ENCODE measurements at places on chromosomes 12 and 14.

- peak; percentile 90 for DNase-seq
Observed at GRCh38 chr12:12474931-12475795, 87.5 kb downstream of the DUSP16 start.

DNA sequence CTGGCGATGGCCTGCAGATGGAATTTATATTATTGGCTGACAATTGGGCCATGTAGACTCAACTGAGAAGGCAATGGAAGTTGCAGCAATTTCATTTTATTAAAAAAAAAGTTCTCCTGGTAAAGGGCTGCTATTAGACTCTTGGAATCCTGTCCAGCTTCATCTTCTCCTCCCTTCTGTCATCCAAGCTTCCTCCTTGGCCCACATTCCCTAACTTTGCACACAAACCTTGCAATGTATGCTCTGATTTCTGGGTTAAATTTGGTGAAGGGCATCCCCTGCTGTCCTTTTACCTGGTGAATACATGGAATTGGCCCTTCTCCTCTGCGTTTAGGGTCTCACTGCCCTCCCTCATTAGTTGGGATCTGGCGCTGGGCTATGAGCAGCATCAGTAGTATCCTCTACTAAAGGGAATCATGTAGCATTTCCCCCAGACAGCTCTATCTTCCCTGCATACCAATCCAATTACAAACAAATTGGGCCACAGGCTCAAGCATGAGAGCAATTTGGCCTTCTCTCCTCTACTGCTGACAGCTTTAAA, 336.9 kb downstream of the BMP4 start:
- no peak for DNase-seq

GRCh38 chr12:120158351-120158750, 36.2 kb downstream of the GCN1 start:
- DNase-seq, result no peak

DNA sequence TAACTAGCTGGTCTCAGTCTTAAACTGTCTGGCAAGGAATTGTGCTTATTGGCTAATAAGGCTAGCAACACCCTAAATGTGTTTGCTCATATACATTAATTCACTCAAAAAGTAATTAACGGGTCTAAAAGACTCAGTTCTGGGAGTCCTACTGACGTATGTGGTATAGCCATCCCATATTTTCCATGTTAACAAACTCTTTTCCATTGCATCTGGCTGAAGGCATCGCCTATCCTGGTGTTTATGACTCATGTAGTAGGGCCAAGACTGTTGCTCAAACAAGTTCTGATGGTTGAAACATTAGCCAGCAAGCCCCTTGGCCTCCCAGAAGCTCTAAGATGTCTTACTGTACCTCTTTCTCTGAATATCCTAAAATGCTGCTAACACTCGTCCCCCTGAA, 98.5 kb downstream of the PHLDA1 start:
- DNase-seq, result no peak

GRCh38 chr14:37037636-37038387, 134.6 kb downstream of the SLC25A21 start:
- no peak for DNase-seq

DNA sequence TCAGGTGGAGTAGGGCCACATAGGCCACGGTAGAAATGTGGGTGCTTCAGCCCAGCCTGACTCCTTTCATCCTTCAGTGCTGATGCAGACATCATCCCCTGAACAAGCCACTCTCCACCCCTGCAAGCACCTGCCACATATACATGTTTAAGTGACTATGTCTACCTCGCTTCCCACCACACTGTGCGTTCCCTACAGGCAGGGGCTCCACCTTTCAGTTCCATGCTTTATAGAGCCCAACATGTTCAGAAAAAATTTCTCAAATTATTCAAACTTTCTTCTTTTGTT, 11.6 kb downstream of the SLC7A7 start:
- DNase-seq, result no peak

- no peak for DNase-seq
Observed at GRCh38 chr14:100777366-100777817, 48.5 kb upstream of the MEG3 start.

DNA sequence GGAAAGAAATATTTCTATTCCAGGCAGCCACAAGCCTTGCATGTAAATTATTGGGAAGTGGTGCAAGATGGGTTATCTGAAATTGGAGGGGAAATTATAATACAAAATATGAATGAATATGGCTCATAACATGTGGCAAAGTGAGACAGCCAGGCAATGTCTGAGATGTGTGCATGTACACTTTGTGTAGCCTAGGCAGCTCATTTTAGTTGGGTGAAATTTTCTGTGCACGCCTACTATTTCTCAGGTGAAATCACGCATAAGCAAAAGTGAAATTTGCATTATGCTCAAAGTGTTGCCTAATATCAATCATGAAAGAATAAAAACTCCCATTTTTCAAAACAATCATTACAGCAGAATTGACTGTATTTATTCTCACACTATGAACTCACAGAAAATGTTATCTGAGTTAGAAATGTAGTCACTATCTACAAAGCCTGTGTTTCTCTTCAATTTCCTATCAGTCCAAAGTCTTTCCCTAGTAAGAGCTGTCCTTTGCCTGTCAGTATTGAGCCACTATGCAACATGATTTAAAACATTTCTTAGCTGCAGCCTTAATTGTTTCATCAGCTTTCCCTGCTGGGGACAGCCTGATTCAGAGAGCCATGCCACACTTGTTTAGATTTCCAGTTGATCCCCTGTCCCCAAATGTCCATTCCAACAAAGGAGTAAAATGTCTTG, 80.7 kb downstream of the EPS8 start:
- DNase-seq, result no peak

DNA sequence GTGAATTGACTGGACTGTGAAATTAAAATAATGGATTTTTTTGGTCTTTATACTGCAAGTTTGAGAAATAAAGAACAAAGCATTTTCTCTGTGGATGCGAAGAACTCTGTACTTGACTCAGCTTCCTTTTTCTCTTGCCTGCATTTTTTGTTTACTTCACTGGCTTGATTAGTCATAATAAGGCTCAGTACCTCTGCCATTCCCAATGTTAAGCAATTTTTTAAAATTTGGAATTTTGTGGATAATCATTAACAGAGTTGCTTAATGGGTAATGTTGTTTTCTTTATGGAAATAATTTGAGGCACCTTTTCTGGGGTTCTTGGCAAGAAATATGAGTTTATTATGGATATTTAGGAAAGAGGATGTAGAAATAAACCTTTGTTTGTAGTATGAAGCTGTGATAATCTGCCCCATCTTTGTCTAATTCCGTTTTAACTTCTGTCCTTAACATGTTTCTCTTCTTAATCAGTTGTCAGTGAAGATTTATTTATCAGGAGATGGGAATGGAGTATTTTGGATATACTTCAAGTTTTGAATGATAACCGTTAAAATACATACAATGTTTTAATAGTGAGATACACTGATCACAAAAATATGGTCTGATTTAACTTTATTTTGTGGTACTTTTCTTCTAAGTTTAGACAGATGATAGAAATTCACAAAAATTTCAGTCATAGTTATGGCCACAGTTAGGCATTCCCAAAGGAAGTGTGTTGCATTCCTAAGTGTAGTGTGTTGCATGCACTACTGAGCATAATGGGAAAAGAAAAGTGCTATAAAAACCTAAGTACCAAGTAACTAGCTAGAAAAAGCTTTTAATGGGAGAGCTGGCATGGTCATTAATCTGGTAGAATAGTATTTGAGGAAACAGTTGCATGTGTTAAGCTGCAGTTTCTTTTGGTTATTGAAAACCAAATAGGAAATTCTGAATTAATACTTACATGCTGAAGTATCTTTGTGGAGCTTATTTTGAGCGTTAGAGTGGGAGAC, 27.7 kb downstream of the WNK1 start:
- DNase-seq, result peak; percentile 41

DNA sequence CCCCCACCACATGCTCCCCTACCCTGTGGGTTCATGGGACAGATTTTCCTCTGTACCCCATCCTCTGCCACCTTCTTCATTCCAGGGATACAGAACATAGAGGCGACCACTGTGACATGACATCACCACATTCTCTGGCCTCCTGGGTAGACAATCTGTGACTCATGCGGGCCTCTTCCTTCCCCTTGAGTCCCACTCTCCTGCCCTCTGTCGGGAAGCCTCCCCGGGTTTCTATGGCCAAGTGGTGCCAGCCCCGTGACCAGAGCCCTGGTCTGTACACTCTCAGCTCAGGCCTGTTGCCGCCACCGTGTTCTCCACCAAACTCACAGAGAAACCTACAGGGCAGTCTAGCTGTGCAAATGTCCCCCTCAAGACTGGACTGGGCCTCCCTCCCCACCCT, 8.0 kb downstream of the CLMN start:
- no peak for DNase-seq

GRCh38 chr12:65891987-65892481, 67.8 kb downstream of the HMGA2 start:
- no peak for DNase-seq

DNA sequence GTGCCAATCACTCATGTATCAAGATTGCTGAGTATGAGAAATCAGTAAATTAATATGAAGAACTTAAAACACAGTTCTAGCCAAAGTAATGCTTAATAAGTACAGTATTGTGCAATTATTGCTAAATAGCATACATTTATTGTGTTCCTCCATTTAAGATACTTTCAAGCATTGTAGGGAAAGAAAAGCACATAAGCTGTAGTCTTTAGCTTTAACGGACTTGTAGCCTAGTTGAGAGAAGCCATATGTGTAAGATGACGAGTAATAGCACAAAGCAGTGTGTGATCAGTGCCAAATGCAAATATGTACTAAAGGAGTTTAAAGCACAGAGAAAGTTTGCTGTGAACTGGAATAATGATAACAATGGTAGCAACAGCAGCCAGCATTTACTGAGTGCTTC, 38.1 kb downstream of the ETV6 start:
- no peak for DNase-seq

DNA sequence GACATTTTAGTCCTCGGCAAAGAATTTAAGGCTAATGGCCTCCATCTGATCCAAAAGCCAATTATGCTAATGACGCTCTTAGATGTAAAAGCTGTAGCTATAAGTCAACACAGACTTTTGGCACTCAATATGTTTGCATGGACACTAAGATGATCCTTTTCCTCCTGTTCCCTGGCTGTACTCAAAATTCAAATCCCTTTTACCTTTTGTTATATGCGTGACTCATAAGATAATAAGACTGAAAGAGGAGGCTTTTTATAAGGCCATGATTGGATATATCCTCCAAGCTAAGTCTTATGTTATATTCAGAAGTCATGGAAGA, 89.8 kb downstream of the PDZRN4 start:
- DNase-seq, result no peak

DNA sequence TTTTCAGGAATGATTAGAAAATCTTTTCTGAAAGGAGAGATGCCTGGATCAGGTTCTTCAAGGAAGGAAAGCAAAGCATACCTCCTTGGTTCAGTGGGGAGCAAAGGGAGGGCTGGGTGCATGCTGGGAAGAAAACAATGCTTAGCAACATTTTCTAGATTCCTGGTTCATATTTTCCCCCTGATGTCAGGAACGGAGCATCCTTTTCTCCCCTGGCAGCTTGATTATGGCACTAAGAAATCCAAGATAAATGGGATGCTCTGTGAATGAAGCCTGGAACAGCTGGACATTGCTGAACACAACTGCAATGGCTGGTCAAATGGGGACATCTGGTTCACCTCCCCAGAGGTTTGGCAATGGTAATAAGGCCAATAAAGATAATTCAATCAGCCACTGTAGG, 50.9 kb downstream of the KCNA5 start:
- no peak for DNase-seq

Measured in CD4-positive, alpha-beta T cell treated with Interleukin-4 for 4 hours (primary cell).